ENCODE measurements at places on chromosomes 5 and 9. TPM values are rescaled to one million over a fixed set of nuclear protein-coding genes. Genes with fewer than 3 reads are reported as not detected.
A peak's percentile ranks its signal among the peaks of the same experiment; 100 is the strongest.

DNA sequence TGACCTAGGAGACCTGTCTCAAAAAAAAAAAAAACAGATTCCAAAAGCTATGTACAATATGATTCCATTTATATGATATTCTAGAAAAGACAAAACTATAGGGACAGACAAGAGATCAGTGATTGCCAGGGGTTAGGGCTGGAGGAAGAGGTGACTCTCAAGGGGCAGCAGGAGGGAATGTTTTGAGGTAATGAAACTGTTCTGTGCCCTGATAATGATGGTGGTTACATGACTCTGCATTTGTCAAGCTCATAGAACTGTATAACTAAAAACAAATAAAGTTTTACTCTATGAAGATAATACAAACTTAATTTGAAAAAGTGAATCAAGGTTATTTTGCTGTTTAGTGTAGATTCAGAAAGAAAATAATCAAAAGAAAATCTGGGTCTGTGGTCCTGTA, 125.3 kb upstream of the IQGAP2 start:
- no peaks in the 10 kb centered on the region for H3K36me3 ChIP-seq
- peaks cover 2% of the 10 kb centered on the region for H3K27me3 ChIP-seq
- no peak overlapping the region for H3K4me3 ChIP-seq
- H3K27ac ChIP-seq, result no peak overlapping the region
- DNase-seq, result no peak
- H3K4me1 ChIP-seq, result no peaks in the 10 kb centered on the region

DNA sequence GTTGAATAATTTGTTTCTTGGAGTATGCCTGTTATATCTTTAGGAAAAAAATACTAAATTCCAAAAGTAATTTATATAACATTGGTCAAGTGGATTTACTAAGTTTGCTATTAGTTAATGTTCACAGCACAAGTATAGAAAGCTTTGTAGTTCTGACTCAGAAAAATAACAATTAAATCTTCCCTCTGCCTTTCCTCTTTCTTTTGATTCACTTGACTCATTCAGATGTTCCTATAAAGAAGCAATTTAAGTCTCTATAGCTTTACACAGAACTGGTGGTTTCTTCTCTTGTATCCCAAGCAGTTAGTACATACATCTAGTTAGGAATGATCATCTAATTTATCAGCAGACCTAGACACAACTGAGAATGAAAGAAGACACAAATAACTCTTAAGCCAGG, 4.5 kb upstream of the CDC42SE2 start:
- peaks cover 54% of the 10 kb centered on the region for H3K4me1 ChIP-seq
- H3K27ac ChIP-seq, result peak overlapping the region; percentile 81
- H3K27me3 ChIP-seq, result no peaks in the 10 kb centered on the region

Gene CDKN2B-AS1
- total RNA-seq, result 0.82 TPM

- H3K4me1 ChIP-seq, result peaks cover 26% of the 10 kb centered on the region
- H3K27ac ChIP-seq, result no peak overlapping the region
- H3K36me3 ChIP-seq, result peaks cover 80% of the 10 kb centered on the region
- H3K4me3 ChIP-seq, result no peak overlapping the region
- H3K27me3 ChIP-seq, result no peaks in the 10 kb centered on the region
Observed at GRCh38 chr5:163445345-163445744, 8.0 kb downstream of the CCNG1 start.

- no peaks in the 10 kb centered on the region for H3K27me3 ChIP-seq
- no peak for DNase-seq
- peaks cover 85% of the 10 kb centered on the region for H3K36me3 ChIP-seq
- peak overlapping the region; percentile 66 for H3K27ac ChIP-seq
Observed at GRCh38 chr5:80238778-80239679, 16.8 kb downstream of the SERINC5 start.

DNA sequence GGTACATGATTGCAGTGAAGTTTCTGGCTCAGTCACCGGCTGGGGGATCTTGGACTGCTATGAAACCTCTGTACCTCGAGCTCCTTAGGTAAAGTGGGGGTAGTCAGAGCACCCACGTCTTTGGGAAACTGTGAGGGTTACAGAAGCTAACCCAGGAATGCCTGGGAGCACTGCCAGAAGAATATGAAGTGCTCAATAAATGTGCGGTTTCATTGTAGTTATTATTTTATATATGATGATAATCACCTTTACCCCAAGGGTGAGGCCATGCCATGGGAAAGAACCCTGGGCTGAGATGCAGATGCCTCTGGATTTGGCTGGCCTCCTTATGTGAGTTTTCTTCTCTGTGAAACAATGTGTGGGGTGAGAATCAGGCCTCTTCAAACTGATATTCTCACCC, 3.7 kb downstream of the NPR3 start:
- no peak overlapping the region for H3K4me3 ChIP-seq
- H3K27me3 ChIP-seq, result peaks cover 60% of the 10 kb centered on the region
- DNase-seq, result no peak
- peaks cover 15% of the 10 kb centered on the region for H3K4me1 ChIP-seq

DNA sequence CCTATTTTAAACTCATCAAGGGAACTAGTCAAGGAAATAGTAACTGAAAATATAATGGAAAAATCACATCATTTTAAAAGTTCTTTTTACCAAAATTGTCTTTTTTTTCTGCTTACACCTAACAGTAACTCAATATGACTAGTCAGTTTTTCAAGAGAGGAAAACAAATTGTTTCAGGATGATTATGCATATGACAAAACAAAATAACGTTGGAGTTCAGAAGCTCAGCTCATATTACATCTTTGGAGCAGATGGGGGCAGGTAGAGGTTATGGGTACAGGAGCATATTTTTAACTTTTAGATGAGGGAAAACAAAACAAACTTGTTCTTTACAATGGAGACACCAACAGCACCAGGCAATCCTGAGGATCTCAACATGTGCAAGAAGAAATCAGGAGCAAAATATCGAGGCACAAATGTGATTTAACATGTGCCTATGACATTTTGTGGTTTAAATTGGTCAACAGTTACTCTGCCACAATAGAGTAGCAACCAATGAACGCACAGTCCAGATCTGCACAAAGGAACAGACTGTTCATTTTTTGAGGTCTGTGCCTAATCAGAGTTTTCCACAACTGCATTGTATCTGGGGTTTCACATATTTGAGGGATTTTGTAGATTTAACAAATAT, 659.0 kb downstream of the ANXA1 start:
- no peak for DNase-seq
- H3K27me3 ChIP-seq, result no peaks in the 10 kb centered on the region
- no peaks in the 10 kb centered on the region for H3K4me1 ChIP-seq
- H3K4me3 ChIP-seq, result no peak overlapping the region
- H3K36me3 ChIP-seq, result no peaks in the 10 kb centered on the region

Gene IL9
- total RNA-seq, result 104 TPM
